SK-N-DZ (cell line): ENCODE measurements at places on chromosomes 13 and 19.

GRCh38 chr13:114104655-114105520 is 27.5 kb downstream of the RASA3 start:
- DNase-seq = no peak

DNA sequence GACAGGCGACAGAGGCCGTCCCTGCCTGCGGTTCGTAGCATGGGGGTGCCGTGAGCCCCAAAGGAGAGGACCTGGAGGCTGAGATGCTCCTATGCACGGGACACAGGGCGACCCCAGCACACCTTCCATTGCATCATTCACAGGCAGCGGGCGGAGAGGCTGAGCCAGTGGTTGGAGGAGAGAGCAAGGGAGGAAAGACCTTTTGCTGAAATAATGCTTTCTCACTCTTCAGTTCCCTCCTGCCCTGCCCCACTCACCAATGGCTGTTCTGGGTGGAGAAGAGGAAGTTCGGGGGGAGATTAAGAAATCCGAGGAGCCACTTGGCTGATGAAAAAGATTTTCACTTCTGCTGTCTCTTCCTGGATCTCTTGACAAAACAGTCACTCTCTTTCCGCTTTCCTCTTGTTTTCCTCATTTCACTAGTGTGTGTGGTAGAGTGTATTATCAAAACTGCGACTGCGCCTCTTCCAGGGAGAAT is at the start of gene NLRP12:
NLRP12 (minus strand) TSS at position 181 of the 478 bp plus-strand sequence; CDS start at position 41, 140 bp downstream.
- no peak for DNase-seq

DNA sequence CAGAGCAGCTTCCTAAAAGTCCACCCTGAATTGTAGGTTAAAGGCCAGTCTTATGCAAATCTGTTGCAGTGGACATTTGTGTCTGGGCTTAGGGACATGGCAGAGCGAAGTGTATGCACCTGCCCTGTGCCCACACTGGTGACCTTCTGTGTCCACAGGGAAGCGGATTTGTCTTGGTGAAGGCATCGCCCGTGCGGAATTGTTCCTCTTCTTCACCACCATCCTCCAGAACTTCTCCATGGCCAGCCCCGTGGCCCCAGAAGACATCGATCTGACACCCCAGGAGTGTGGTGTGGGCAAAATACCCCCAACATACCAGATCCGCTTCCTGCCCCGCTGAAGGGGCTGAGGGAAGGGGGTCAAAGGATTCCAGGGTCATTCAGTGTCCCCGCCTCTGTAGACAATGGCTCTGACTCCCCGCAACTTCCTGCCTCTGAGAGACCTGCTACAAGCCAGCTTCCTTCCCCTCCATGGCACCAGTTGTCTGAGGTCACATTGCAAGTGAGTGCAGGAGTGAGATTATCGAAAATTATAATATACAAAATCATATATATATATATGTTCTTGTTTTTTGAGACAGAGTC is 25.5 kb downstream of the CYP2B6 start:
- DNase-seq = no peak

DNA sequence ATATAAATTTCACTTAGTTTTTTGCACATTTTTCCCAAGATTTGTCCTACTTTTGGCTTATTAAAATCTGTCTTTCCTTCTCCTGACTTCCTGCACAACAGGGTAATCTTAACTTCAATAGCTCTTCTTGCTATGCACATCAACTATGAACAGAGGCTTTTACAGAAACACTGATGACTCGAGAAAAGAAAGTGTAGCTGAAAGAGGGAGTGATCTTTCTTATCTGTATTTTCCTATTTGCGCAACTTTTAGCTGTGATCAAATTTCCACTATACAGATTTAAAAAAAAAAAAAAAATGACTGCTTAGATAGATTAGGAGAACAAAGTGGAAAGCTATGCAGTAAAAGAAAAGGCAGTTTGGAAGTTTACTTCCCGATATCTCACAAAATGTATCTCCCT is 406.9 kb downstream of the LIG4 start:
- no peak for DNase-seq

DNA sequence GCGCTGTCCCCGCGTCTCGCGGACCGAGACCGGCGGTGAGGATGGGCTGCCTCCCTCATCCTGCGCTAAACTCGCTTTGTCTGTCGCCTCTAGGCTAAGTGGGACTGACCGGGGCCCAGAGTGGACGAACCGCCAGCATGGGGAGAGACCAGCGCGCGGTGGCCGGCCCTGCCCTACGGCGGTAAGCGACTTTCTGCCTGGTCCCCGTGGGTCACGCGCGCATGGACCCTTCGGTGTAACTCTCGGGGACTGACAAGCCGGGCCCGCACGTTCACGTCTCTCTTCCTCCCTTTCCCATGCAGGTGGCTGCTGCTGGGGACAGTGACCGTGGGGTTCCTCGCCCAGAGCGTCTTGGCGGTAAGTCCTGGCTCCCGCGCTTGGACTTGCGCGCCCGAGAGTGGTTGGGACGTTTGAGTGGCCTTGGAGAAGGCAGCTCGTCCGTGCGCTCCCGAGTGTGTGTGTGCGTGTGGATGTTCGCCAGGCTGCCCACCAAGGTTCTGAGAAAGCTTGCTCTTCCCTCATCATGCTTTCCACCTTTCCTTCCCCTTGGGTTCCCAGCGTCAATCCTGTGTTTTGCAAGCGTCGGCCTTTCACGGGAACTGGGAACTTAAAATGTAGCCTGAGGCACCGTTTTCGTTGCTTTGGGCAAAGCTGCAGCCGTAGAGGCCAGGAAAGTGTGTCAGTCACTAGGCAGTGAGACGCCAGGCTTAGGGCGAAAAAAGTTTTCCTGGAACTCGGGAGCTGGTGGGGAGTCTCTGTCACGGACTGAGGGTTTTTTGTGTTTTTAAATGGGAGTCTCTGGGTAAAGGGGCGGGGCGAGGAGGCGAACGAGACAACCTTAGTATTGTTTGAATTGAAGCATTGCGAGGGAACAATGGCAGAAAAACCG is 927 bp downstream of the COL4A2 start:
- peak; percentile 27 for DNase-seq

DNA sequence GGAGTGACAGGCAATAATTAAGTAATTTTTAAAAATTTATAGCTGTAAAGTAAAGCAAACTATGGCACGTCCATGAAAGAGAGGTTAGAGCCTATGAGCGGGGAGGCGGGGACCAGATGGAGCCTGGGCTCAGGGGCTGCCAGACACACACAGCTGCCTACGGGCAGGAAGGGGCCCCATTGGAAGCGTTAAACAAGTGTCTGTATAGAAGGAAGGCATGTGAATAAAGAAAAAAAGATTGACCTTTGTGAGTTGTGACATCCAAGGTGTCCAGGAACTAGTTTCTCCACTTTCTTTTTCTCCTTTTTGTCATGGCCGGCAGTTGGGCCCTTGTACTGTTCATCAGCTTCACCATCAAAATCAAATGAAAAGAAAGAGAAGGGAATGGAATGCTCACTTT is 56.8 kb downstream of the LRCH1 start:
- DNase-seq = no peak

- no peak for DNase-seq
These were observed 8.2 kb upstream of the ADAMTS10 start for GRCh38 chr19:8618751-8619150.

GRCh38 chr19:50820086-50820485 is 3.5 kb downstream of the KLK1 start:
- no peak for DNase-seq

- DNase-seq = no peak
These were observed 228.4 kb downstream of the TEX29 start for GRCh38 chr13:111548805-111549204.

DNA sequence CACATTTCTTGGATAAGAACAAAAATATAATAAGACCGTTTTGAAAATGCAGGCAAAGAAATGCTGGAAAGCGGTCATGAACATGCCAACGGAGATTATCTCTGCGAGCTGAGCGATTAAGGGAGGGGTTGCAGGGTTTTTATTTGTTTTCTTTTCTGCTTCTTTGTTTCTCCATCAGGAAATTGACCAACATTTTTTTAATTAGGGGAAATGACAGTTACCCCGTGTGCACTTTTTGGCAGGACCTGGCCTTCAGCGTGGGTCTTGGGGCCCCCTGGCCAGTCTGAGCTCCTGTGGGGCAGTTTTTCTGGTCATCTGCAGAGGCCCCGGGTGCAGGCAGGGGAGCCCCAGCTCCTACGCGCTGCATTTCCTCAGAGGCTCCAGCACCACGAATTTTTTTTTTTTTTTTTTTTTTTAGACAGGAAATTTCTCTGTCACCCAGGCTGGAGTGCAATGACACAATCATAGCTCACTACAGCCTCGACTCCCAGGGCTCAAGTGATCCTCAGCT is 31.3 kb upstream of the HOMER3 start:
- DNase-seq = no peak

- no peak for DNase-seq
These were observed 511 bp downstream of the WDR88 start for GRCh38 chr19:33132425-33132824.
